NCI-H345 (cell line): ENCODE measurements at places on chromosomes 6 and 20.

GRCh38 chr6:43937236-43938177, 167.5 kb downstream of the VEGFA start:
- no peak for DNase-seq

- DNase-seq: no peak
These were observed 70.3 kb upstream of the SLC22A23 start for GRCh38 chr6:3526962-3527650.

DNA sequence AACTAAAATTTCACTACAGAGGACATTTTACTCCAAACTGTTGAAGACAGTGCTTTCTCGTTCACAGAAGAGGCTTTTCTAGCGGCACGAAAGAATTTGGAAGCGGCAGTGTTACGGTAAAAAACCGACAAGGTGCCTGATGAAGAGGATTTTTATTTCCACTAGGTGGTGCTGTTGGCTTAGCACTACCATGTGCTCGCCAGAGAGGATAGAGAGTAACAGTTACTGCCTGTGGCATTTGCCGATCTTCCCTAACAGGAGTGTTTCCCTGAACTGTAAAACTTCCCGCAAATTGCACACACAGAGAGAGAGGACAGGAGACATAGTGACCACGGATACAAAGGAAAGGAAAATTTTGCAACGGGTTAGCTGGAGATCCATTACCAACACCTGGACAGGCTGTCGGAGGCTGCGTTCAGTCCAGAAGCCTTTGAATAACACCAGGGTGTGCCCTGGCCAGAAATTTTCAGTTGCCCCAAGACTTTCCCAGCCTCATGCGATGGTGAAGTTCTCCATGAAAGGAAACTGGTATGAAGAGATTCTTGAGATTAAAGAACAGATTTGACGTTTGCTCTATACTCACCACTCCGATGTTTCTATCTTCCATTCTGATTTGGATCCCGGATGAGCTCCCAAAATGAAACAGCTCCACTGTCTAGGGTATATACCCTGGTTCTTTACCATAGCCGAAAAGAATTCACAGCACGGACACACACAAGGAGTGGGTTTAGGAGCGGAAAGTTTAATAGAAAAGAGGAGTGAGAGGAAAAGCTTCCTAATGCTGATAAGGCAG, 48.1 kb downstream of the HLA-DPB1 start:
- DNase-seq: no peak

- no peak for DNase-seq
These were observed 38.7 kb upstream of the PDE10A start for GRCh38 chr6:165701564-165702354.

DNA sequence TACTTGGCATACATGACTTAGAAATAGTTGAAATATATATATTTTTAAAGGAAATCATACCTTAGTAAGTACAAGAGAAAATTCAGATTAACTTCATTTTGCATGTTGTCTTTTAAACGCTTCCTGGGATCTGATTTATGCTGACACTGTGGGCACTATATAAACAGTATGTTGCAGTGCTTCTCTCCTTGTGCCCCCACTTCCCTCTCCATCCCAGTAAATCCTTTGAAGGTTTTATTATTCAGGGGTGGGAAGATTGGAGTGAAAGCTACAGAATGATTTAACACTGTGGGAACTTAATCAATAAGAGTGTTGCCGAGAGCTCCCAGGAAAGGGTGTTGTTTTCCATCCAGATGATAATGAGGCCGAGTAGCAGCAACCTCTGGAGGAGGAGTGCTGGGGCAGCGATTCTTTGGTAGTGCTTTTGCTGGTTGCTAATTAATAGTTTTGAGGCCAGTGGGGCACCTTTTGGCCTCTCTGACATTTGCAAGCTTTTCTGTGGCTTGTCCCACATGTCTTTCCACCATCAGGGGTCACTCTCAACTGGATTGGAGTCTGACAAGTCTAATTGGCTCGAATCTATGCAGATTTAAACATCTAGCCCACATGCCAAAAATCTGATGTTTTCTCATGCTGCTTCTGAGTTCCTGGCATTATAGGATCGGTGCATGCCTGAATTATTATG, 183.0 kb upstream of the MMS22L start:
- no peak for DNase-seq

DNA sequence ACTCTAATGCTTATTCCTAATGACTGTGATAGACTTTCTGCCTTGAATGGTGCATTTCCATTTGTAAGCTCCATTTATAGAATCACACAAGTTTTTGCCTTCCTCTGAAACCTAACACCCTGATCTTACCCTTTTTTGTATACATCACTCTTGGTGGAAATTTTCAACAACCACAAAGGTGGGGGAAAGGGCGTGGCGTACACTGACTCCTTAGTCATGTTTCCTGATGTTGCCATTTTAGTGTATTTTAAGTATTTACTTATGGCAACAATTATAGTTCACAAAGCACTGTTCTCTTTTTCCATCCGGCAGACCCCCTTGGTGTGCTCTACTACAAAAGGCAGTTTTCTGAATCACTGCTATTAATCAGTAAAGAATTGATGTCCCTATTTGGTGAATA, 92.0 kb downstream of the ATXN1 start:
- DNase-seq: no peak

DNA sequence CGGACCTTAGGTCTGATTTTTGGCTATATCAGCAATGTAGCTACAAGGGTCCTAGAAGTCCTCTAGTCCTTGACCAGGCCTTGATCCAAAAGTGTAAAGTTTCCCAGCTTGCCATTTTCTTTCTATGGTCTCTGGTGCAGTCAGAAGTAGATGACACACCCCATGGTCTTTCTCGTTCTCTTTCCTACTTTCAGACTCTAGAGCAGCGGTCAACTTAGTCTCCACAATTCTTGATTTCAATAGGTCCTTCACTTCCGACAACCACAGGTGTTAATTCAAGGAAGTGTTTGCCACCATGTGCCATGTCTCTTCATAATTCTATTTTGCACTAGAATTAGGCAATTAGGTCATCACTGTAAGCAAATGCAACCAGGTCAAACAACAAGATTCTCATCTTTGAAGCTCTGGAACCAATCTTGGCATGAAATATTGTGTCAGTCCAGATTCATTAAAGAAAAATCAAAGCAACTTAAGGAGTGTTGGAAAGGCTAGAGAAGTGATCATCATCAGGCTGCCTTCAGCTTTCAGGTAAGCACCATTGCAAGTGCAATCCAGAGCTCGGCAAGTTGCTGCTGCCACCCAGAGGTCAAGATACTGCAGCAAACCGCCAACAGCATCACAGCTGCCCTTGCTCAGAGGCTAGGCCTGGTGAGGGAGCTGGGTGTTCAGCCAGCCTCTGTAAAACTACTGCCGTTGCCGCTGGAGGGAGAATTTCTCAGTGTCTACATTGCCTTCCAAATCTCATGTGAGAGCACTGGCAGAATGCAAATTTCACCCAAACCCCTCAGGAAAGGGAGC, 5.6 kb upstream of the SYNE1 start:
- no peak for DNase-seq

DNA sequence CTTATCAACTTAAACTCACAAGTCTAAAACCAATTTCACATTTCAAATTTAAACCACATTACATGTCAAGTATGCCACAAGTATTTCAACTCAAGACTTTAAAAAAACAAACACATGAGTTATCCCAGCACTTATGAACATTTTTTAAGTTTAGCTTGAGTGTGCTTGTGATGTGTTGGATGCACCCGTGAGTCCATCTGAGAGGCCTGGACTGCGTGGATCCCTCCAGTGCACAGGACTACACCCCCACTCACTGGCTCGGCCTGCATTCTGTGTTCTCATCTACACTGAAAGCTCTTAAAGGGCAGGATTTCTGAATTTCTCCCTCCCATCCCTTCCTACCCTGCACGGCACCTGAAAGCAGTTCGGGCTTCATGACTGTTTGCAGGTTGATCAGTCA, 128.8 kb upstream of the CD93 start:
- no peak for DNase-seq

DNA sequence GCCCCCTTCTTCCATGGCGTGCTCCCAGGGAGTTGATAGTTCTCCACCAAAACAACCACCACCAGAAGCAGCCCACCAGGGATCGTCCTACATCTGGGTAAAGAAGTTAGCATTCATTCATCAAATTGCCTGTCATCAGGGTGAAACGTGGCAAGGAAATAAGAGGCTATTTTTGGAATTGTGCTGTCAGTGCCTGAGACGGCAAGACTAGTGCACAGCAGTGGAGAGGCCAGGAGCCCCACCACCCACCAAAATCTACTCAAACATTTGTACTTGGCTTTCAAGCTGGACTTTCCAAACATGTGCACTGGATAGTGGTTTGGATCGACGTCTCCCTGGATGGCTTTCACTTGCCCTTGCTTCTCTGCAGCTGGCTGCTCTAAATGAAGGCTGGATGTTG, 44.8 kb downstream of the TXNDC5 start:
- DNase-seq: no peak

- no peak for DNase-seq
These were observed 138.8 kb downstream of the HFE start for GRCh38 chr6:26225848-26226578.

DNA sequence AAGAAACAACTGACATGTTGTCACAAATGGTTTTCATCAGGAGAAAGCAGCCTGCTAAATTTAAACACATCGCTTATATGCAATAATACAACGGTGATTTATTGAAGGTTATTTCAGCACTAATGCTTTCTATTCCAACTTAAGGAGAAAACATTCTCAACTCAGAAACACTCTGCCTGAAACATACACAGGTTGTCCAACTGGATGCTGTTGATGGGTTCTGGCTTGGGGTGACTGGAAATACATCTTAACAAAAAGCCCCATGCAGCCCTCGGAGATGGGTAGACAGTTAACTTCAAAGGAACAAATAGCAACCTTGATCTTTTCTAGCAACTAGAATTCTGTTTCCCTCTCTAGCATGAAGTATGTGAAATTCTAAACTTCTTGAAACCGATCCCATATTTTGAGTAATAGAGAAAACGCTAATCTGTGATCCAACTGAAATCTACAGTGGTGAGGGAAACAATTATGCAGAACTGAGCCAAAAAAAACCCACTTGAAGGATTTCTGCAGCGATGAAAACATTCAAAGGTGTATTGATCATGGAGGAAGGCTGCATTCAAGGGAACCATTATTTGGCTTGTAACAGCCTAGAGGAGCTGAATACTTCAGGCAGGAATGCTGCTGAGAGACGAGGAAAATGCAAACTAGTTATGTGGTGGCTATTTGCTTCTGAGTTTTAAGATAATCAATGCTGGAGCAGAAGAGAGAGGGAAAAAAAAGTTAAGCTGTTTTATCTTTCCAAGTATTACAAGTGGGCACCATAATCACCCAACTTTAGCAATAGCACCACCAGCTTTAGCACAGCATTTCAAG, 6.9 kb downstream of the ZMYND8 start:
- no peak for DNase-seq

DNA sequence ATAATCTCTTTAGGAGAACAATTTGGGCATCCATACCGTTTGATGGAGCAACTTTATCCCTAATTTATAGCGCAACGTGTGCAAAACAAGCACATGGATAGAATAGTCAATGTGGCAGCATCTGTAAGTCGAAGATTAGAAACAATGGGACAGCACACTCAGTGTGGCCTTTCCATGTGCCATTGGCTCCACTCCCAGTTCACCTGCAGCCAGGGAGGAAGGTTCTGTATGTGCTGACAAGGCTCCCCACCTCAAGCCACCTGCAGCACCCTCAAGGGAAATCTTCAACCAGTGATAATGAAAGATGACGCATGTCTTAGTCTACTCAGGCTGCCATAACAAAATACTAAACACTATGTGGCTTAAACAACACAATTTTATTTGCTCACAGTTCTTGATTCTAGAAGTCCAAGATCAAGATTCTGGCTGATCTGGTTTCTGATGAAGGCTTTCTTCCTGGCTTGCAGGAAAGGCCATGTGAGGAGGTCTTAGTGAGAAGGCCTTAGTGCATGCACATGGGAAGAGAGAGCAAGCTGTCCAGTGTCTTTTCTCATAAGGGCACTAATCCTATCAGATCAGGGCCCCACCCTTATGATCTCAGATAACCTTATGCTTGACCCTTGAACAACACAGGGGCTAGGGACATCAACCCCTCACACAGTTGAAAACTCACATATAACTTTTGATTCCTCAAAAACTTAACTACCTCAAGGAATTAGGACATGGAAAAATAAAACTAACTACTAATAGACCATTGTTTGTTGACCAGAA, 34.9 kb upstream of the SHLD1 start:
- DNase-seq: no peak

- peak; percentile 45 for DNase-seq
These were observed 4.5 kb downstream of the SOX12 start for GRCh38 chr20:329851-330232.

GRCh38 chr6:79468116-79468515, 69.1 kb downstream of the LCA5 start:
- DNase-seq: no peak

GRCh38 chr20:25239387-25240370, 8.2 kb upstream of the PYGB start:
- no peak for DNase-seq

DNA sequence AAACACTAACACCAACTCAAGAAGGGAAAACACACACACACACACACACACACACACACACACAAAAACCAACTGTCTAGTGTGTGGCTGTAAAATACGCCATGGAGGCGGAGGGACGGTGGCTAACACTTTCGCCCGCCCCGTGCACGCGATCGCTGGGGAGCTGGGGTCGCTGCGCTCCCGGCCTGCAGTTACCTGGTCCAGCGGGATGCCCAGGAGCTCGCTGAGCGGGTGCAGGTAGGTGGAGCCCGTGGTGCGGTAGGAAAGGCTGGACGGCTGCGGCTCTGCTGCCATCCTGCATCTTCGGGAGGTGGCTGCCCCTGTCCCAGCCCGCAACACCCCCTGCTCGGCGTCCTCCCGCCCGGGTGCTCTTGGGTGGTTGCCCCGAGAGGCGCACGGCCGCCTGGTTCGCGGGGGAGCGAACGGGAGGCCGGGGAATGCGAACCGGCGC, 303 bp downstream of the MBOAT1 start:
- DNase-seq: peak; percentile 64

DNA sequence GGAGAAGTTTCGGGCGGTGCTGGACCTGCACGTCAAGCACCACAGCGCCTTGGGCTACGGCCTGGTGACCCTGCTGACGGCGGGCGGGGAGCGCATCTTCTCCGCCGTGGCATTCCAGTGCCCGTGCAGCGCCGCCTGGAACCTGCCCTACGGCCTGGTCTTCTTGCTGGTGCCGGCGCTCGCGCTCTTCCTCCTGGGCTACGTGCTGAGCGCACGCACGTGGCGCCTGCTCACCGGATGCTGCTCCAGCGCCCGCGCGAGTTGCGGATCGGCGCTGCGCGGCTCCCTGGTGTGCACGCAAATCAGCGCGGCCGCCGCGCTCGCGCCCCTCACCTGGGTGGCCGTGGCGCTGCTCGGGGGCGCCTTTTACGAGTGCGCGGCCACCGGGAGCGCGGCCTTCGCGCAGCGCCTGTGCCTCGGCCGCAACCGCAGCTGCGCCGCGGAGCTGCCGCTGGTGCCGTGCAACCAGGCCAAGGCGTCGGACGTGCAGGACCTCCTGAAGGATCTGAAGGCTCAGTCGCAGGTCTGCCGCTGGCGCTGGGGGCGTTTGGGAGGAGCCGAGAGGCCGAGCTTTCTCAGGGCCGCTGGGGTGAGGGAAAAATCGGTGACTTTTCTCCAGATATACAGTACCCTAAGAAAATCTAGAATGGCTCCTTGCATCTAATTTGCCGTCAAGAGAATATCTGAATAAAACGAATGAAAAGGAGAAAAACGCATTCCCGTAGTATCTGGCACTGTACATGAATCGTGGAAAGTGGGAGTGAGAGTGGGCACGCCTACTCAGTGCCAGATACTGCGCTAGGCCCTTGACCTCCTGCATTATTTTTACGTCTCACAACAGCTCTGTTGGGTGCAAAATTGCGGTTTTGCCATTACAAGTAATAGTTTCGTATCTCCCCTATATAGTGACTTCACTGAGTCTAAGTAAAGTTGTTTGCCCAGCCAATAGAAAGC, 1.0 kb downstream of the CALHM6 start:
- peak; percentile 31 for DNase-seq

- peak; percentile 80 for DNase-seq
These were observed 55.8 kb upstream of the SMOC2 start for GRCh38 chr6:168385037-168385759.
